ENCODE measurements at places on chromosomes 12 and 14. TPM values are rescaled to one million over a fixed set of nuclear protein-coding genes. Genes with fewer than 3 reads are reported as not detected.

Gene MAP1LC3B2
- total RNA-seq = 3.3 TPM

Gene RAB21
- 77.1 TPM for total RNA-seq

Gene SYCP3
- not detected for total RNA-seq

Gene TTC9
- total RNA-seq = 1.6 TPM

Gene SCFD1
- 82.4 TPM for total RNA-seq

Gene RNASE13
- total RNA-seq = not detected

Gene NEUROD4
- not detected for total RNA-seq

Gene DDN
- 0.10 TPM for total RNA-seq

Gene NRXN3
- 7.0 TPM for total RNA-seq

Gene KLRD1
- 0.21 TPM for total RNA-seq

Gene PLEKHG7
- not detected for total RNA-seq

Gene KRT76
- not detected for total RNA-seq

Gene LTBR
- total RNA-seq = 11.8 TPM

Gene PLA2G1B
- 1.1 TPM for total RNA-seq

Gene CARMIL3
- 0.60 TPM for total RNA-seq

Gene STXBP6
- total RNA-seq = 11.5 TPM

Gene ZC2HC1C
- total RNA-seq = 0.62 TPM

Gene MIP
- total RNA-seq = not detected

Gene TMBIM4
- total RNA-seq = 34.1 TPM

Gene SRGAP1
- total RNA-seq = 13.2 TPM

Gene HOXC10
- not detected for total RNA-seq

Gene CMA1
- not detected for total RNA-seq

Gene PTPN6
- total RNA-seq = not detected
